ENCODE measurements at places on chromosomes 1 and 21.

GRCh38 chr1:107795441-107795840 lies 169.5 kb downstream of the VAV3 start:
- no peak for DNase-seq

GRCh38 chr1:52842643-52843310 lies at the start of gene ZYG11A:
TSS of gene ZYG11A (plus strand) at chr1:52842760. CDS start at chr1:52842884, 124 bp downstream.
- DNase-seq: peak; percentile 86

DNA sequence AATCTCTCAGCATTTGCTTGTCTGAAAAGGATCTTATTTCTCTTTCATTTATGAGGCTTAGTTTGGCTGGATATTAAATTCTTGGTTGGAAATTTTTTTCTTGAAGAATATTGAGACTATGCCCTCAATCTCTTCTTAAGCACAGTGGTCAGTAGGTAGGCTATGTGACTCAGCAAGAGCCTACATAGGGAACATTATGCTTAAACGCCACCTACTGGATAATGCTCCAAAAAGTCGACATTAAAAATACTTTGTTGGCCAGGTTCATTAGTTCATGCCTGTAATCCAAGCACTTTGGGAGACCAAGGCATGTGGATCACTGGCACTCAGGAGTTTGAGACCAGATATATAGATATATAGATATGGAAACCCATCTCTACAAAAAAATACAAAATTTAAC lies 678.0 kb upstream of the USP24 start:
- peak; percentile 32 for DNase-seq

DNA sequence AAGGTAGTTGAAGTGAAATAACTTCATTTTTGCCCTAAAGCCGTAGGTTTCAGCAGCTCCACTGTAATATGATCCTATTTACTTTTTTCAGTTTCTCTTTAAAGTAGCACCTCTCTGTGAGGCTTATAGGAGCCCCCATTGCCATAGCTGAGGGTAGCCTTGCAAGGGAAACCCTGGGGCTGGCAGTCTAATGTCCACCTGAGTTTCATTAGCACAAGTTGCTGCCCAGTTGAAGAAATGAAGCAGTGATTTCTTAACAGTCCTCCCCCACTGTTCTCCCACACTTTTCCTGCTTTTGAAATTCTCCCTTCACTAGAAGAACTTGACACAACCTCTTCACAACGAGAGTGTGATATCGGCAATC lies 1.5 kb downstream of the HMCN1 start:
- DNase-seq: no peak

GRCh38 chr21:39108291-39109162 lies 74.7 kb downstream of the PSMG1 start:
- no peak for DNase-seq

GRCh38 chr1:229848752-229849677 lies 218.0 kb upstream of the GALNT2 start:
- DNase-seq: peak; percentile 58
